ENCODE measurements at places on chromosomes 2 and 18.

- DNase-seq = no peak
Measured at GRCh38 chr2:117087535-117088291, 726.8 kb upstream of the DDX18 start.

GRCh38 chr2:54665436-54665856 lies 58.0 kb upstream of the EML6 start:
- peak; percentile 67 for DNase-seq

GRCh38 chr18:74131124-74131523 lies 16.5 kb downstream of the FBXO15 start:
- DNase-seq = no peak

DNA sequence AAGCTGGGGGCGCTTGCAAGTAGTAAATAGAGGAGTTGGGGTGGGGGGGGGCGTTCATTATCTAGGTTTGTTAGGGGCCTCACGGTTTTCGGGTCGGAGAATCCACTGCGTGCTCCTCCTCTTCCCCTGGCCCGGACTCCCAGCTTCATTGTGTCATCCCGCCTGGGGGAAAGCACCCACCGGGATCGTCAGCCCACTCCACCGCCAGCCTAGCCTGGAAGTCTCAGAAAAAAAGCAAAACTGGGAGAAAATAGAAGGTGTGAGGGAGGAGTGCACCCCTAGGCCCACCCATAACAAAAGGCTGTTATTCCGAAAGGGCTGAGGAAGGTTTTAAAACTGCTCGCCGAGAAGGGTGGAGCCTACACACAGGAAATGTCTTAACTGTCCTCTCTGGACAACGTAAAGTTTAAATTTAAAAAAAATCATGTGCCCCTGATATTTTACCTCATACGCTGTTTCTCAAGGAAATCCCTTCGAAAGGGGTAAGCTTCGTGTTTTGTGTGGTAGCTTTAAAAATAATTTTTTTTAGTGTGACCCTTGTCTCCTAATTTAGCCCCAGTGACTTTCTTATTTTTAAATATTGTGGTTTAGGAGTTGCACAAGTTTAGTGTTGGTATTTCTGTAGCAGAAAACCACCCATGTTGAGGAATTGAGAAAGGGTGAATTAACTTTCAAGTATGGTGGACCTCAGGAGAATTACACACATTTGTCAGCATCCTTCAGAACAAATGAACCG lies 104.2 kb downstream of the SPTBN1 start:
- DNase-seq = peak; percentile 60

DNA sequence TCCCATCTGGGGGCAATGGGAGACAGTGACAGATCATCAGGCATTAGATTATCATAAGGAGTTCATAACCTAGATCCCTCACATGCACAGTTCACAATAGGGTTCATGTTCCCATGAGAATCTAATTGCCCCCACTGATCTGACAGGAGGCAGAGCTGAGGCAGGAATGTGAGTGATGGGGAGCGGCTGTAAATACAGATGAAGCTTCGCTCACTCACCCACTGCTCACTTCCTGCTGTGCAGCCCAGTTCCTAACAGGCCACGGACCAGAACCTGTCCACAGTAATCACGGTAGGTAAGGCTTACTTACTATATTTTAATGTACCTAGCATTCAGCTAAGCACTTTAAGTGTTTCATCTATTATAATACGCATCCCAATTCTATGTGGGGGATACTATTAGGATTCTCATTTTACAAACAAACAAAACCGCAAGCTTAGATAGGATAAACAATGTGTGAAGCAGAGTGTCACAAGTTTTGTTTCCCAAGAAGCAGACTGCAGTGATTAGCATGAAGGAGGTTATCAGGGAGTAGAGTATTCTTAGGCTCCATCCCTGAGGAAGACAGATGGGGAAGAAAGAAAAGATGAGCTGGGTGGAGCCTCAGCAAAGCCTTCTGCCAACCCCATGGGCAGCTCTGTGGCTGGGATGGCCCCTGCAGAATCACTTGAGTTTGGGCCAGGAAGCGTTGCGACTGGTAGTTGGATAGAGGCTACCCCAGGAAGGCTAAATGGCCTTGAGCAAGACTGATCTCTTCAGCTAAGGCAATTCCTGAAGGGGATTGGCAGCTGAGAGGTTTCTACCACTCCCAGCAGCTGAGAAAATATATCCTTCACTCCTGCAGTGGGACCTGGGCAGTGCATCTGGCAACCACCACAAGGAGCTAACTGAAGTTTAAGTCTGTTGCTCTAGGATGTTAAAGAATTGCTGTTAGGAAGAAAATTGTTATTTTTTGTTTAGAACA lies 133.1 kb downstream of the MREG start:
- no peak for DNase-seq
